Stimulated activated CD4-positive, alpha-beta T cell treated with anti-CD3 and anti-CD28 coated beads, Interleukin-4, amount 100 ng/mL, for 4 hours (primary cell): ENCODE measurements at places on chromosomes 11 and 22.
A peak's percentile ranks its signal among the peaks of the same experiment; 100 is the strongest.

DNA sequence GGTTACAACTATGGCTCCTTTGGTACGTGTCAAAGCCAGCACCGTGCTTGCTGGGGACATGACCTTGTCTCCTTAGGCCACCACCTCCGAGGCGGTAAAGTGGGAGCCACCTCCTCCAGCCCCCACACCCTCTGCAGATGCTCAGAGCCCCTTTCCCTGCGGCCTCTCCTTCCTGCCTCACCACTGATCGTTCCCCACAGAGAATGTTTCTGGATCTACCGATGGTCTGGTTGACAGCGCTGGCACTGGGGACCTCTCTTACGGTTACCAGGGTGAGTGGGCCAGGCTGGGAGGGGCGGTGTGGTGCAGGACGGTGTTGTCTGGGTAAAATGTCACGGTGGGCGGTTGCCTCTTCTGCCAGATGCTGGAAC is 8.9 kb downstream of the SIDT2 start:
- no peak for DNase-seq

- DNase-seq, result no peak
Measured at GRCh38 chr22:42544686-42545085, 9.1 kb upstream of the SERHL2 start.

GRCh38 chr11:89487016-89487415 is 4.2 kb downstream of the NOX4 start:
- no peak for DNase-seq

- DNase-seq, result no peak
Measured at GRCh38 chr22:36871669-36872081, 10.9 kb downstream of the NCF4 start.

GRCh38 chr11:8068605-8069221 is 12.3 kb upstream of the TUB start:
- no peak for DNase-seq

- DNase-seq, result no peak
Measured at GRCh38 chr11:34624069-34624468, 3.2 kb downstream of the EHF start.

GRCh38 chr11:47186700-47187695 is 764 bp upstream of the PACSIN3 start:
- peak; percentile 63 for DNase-seq

DNA sequence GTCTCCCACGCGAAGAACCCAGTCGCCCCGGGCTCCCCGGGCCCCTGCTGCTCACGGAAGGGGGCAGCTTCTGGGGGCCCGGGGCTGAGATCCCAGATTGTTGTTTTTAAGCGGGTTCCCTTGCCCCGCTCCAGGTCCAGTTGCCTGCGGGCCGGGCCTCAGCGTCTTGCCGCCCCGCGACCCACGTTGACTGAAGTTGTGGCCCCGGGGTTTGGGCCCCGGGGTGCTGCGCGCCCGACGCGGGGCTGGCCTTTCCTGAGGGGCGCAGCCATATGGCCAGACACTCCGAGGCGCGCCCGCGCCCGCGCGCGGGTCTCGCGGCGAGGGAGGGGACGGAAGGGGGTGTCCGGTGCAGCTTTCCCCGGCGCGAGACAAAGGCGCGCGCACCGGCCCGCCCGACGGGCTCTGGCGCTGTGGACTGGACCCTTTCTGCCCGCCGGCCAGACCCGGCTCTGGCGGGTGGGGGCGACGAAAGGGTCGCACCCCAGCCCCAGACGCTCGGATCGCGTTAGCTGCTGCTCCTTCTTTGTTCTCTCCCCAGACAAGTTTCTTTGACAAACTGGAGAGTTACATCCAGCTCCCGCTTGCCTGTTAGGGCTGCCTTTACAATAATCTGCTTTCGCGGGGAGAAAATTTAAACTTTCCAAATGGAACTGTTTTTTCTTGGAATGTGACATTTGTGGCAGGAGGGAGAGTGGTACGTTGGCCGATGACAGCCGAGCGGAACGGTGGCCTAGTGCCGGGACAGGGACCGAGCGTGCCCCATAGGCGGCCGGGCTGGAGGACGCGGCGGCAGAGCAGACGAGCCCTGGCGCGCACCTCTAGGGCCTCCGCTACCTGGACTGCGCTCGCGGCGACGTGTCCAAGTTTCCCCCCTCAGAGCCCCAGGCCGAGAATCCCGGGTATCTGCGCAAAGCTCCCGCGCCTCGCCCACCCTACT is 716 bp downstream of the AMOTL1 start:
- DNase-seq, result peak; percentile 2

DNA sequence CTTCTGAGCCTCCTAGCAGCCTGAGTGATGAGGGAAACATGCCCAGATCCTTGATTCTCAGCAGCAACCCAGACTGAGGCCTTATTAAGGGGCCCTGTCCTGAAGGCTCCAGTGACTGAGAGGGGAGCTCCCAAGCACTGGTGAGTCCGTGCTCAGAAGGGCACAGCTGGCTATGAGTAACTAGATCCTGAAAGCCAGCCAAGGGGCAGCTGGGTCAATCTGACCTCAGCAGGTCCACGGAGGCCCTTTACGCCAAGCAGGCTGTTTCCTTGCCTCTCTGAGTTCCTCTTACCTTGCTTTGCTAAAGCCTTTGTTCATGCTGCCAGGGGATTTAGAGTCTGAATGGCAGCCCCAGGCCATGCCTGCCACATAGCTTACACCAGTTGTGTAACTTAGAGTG is 19.3 kb upstream of the MIEF1 start:
- DNase-seq, result no peak

DNA sequence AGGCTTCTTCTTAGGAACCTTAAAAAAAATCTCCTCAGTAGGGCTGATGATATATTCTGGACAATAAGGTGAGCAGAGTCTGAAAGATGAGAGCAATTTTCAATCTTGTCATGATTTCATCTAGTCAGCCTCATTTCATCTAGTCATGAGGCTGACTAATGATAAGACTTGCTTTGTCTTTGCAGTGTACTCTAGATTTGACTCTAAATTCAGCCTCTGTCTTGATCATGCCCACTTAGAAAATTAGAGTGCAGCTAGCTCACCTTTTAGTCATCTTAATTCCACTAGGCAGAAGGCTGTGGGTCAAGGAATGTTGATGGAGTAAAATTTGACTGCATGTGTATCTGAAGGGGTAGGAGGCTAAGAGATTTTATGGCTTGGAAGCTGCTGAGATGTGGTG is 5.5 kb downstream of the EHF start:
- DNase-seq, result no peak

DNA sequence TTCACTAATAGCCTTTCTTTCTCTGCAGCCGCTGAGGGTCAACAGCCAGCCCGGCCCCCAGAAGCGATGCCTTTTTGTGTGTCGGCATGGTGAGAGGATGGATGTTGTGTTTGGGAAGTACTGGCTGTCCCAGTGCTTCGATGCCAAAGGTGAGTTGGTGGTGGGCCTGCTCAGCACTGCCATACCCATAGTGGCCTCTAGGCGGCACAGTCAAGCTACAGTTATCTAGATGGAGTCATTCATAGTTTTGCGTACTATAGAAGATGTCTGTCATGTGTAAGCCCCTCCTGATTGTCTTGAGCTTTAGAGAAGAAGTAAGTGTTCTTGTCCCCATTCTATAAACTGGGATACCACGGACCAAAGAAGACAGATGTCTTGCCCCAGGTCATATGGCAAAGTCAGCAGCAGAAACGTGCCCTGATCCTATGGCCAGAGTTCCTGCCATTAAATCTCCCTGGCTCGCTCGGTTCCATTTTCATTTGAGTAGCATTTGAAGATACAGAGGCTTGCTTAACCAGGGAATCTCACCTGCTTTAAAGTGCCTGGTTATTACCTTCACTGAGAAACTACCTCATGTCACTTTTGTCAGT is 42.1 kb upstream of the CRTAM start:
- peak; percentile 71 for DNase-seq

- no peak for DNase-seq
Measured at GRCh38 chr11:110752890-110753289, 40.7 kb upstream of the ARHGAP20 start.
